RWPE1 (cell line): ENCODE measurements at places on chromosomes 12 and 14.

DNA sequence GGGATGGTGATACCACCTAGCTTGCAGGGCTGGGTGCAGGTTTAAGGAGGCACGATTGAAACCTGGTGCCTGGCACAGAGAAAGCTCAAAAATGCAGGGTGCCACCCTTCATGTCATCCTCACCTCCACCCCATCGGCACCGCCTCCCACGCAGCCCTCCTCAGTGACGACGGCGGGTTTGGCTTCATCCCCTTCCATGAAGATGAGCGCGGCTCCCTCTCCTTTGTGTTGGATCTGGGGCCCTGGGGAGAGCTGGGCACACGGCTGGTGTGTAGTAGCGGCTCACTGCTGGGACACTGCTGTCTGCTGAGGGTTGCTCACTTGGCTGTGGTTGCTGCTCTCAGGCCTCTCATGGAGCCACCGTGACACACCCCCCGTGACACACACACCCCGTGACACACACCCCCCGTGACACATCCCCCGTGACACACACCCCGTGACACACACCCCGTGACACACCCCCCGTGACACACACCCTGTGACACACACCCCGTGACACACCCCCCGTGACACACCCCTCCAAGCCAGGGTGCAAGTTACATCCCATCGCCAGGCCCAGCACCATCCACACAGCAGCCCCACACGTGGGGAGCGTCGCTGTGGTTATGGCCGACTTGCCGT lies 42.9 kb upstream of the FZD10 start:
- DNase-seq = no peak

DNA sequence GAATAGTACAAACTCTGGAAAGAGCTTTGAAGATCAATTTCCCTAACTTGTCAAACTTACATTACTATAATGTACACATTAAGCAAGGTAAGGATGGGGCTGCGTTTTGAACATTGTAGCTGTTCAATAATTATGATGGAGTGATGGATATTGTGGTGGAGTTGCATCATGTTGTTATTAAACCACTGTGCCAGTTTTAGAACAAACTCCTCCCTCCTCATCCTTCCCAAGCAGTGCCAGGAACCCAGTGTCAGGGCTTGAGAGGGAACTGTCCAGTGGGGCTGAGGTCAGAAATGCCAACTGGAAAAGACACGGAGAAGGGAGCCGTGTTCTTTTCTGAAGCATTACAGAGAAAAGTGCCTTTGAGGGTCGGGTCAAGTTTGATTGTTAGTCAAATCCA lies 31.9 kb upstream of the PAPOLA start:
- DNase-seq = no peak

DNA sequence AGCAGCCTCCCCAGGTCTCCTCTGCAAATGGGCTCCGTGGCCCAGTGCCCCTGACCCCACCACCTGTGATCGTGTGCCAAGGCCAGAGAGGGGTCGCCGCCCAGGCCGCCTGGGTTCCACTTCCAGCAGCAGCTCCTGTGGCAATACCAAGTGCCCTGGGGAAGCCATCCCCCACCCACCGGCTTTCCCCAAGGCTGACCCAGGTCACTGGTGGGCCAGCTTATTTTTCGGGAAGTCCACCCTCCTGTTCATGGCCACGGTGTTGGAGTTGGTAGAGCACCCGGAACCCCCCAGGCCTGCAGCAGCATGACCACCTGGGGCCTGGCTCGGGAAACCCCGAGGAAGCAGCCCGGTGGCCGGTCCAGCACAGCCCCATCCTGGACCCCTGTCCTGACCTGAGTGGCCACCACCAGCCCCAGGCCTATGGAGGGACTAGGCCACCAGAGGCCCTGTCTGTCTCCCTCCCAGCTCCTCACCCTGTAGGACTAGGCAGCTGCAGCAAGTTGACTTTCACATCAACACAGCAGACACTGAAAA lies 40.8 kb upstream of the OASL start:
- no peak for DNase-seq

DNA sequence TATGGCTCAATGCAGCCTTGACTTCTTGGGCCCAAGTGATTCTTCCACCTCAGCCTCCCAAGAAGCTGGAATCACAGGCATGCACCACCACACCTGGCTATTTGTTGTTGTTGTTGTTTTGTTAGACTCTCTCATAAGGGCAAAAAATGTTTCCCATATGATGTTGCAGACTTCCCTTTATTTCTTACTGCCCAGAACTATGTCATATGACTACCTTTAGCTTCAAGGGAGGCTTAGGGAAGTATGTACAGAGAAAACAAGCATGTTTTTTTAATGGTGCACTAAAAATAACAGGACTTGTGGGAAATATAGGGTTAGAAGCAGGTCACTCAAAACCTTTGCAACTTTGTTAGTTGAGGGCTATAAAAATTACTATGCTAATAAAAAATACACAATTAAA lies 4.3 kb upstream of the GPR19 start:
- no peak for DNase-seq

DNA sequence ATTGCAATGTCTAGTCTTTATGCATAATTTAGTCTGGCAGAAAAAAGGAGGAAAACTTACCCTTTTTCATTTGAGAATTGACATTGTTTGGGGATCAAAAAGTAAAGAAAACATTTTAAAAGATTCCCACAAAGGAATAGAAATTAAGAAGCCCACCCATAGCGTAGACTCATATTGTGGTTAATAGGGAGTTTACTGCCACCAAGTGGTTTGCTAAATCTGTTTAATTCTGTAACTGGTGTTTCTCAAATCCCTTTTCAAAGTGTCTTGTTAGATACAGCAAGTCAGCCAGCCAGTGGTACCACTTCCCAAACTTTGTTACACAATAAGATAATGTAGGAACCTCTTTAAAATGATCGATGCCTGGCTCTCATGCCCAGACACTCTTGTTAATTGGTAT lies 180.3 kb downstream of the IPO8 start:
- DNase-seq = no peak

DNA sequence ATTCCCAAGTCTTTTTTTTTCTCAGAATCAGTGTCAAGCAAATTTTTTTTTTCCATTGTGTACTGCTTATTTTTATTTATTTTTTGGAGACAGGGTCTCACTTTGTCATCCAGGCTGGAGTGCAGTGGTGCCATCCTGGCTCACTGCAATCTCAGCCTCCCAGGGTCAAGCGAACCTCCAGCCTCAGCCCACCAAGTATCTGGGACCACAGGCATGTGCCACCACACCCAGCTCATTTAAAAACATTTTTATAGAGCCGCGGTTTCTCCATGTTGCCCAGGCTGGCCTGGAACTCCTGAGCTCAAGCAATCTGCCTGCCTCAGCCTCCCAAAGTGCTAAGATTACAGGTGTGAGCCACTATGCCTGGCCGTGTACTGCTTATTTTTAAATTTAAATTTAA lies 68.1 kb downstream of the TBC1D30 start:
- no peak for DNase-seq

DNA sequence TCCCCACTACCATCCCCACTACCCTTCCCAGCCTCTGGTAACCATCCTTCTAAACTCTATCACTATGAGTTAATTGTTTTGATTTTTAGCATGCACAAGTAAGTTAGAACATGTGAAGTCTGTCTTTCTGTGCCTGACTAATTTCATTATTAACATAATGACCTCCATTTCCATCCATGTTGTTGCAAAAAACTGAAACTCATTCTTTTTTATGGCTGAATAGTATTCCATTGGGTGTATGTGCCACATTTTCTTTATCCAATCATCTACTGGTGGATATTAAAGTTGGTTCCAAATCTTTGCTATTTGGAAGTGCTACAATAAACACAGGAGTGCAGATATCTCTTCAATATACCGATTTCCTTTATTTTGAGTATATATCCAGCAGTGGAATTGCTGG lies 13.2 kb upstream of the PPM1H start:
- no peak for DNase-seq

- DNase-seq = no peak
Measured at GRCh38 chr12:107282628-107283027, 189.3 kb upstream of the CRY1 start.

DNA sequence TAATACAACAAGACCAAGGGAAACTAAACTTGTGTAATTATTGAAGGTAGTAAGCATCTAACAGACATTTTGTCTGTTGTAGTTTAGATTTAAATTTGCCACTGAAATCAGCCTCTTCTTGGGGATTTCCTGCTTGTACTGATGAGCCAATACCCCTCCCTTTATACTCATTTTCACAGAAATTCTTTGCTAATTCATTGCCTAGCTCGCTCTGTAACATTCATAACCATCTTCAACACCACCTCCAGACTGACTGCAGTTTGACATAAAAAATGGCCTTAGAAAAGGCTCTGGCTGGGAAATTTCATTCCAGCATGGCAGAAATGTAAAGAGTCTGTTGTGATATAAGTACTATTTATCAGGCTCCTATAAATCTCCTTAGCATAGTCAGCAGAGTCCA lies 109.7 kb upstream of the FLRT2 start:
- no peak for DNase-seq

- DNase-seq = no peak
Measured at GRCh38 chr12:107079172-107080011, 14.0 kb downstream of the CRY1 start.

DNA sequence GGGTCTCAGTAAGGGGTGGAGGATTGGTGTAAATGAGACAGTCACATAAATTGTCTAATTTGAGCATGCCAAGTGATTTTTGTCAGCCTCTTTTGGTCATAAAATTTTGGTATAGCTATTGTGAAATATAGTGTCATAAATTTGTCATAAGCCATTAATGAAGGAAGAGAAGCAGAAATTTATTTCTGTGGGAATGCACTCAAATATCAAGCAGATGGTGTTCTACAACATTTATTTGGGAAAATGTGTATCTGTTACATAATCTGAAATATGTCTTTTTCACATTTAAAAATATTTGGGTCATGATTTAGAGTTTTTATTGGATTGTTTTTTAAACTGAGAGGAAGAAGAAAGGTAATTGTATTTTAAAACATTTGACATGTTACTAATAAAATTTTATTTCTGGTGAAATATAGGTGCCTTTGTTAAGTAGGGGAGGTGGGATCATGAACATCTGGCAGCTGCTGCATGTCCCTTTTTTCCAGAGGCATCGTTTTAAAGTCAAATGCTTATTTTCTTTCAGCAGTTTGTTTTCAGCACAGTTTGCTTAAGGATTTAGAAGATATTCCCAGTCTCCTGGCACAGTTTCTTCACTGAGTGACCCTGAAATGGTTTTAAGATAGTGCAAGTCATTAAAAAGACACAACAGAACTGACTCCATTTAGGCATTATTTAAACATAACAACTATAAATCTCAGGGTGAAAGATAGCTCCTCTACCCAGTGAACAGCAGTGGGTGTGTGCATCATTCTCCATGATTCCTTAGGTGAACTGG lies 371.7 kb downstream of the SNAPC1 start:
- DNase-seq = no peak

- no peak for DNase-seq
Measured at GRCh38 chr14:32779840-32780239, 158.8 kb upstream of the NPAS3 start.

GRCh38 chr12:94290353-94290752 lies 142.0 kb downstream of the PLXNC1 start:
- DNase-seq = no peak

DNA sequence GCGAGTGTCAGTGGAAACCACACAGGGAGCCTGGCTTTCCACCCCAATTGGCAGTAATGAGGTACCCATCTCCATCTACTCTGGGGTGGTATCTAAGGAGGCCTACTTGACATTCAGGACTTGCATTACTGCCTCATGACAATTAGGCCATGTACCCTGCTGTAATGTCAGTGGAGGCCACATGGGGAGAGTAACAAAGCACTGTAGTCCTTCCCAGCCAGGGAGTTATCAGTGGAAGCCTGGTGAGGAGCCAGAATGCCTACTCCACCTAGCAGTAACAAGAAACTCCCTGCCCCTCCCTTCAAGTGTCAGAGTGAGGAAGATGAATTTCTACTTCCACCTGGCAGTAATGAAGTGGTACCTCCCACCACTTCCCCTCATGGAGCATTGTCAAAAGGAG lies 12.5 kb downstream of the TIMM9 start:
- DNase-seq = no peak

GRCh38 chr14:100739306-100739705 lies 12.6 kb downstream of the DLK1 start:
- DNase-seq = no peak

GRCh38 chr12:79706156-79706555 lies 15.4 kb upstream of the PAWR start:
- DNase-seq = peak; percentile 26

- DNase-seq = no peak
Measured at GRCh38 chr14:60984196-60984595, 3.2 kb downstream of the SLC38A6 start.

GRCh38 chr14:87081004-87081403 lies 912.0 kb downstream of the GALC start:
- no peak for DNase-seq

DNA sequence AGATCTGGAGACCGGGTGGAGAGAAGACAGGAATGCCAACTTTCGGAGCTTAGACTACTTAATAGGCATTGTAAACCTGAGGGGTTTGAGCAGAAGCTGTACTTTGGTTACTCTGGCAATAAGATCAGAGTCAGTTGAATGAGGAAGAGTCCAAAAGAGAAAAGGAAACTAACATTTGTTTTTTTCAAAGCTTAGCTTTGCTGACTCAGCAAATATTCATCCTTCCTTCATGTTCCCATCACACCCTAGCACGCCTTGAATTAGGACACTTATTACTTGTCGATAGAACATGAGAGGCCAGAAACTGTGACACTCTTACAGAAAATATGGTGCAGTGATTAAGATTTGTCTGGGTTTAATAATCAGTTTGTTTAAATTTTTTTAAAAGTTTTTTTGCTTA lies 266.9 kb upstream of the ATP2B1 start:
- no peak for DNase-seq
